ENCODE measurements at places on chromosomes 7 and 10. TPM values are rescaled to one million over a fixed set of nuclear protein-coding genes. Genes with fewer than 3 reads are reported as not detected.

GRCh38 chr10:5684971-5685763 lies 529 bp downstream of the TASOR2 start:
- peaks cover 21% of the 10 kb centered on the region for H3K4me1 ChIP-seq
- peak overlapping the region; percentile 94 for H3K4me3 ChIP-seq
- peaks cover 19% of the 10 kb centered on the region for H3K27me3 ChIP-seq
- DNase-seq: peak; percentile 68
- peaks cover 2% of the 10 kb centered on the region for H3K36me3 ChIP-seq
- peak overlapping the region; percentile 97 for H3K27ac ChIP-seq

DNA sequence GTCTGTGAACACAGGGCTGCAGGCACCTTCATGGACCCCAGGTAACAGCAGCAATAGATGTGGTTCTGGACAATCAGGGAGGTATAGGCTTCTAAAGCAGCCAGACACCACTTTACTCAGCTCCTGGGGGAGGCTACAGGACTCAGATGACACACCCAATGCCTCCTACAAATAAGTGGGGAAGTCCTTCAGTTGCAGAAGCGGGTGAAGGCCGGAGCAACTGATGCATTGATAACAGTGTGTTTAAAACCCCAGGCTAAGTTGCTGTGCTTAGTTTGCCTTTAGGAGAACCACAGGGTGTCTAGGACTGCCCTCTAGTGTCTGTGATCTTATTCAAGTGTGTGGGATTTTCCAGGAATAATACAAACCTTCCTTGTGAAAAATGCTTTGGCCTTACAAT lies 5.9 kb upstream of the ITGA8 start:
- peaks cover 1% of the 10 kb centered on the region for H3K36me3 ChIP-seq
- DNase-seq: no peak
- no peak overlapping the region for H3K4me3 ChIP-seq
- peaks cover 24% of the 10 kb centered on the region for H3K27me3 ChIP-seq
- H3K27ac ChIP-seq: no peak overlapping the region

Gene PLXNA4
- total RNA-seq: 4.5 TPM

GRCh38 chr7:41147606-41148485 lies 555.0 kb downstream of the INHBA start:
- H3K4me1 ChIP-seq: peaks cover 16% of the 10 kb centered on the region
- no peak overlapping the region for H3K4me3 ChIP-seq
- no peak for DNase-seq
- no peaks in the 10 kb centered on the region for H3K36me3 ChIP-seq

Gene LRRC17
- total RNA-seq: 42.0 TPM

GRCh38 chr7:100477871-100478267 lies 1.1 kb downstream of the TSC22D4 start:
- H3K27me3 ChIP-seq: no peaks in the 10 kb centered on the region
- peak overlapping the region; percentile 88 for H3K4me3 ChIP-seq
- H3K36me3 ChIP-seq: peaks cover 4% of the 10 kb centered on the region
- peaks cover 32% of the 10 kb centered on the region for H3K4me1 ChIP-seq
- no peak for DNase-seq

Gene ZSCAN21
- total RNA-seq: 17.0 TPM

- no peak overlapping the region for H3K4me3 ChIP-seq
- H3K36me3 ChIP-seq: no peaks in the 10 kb centered on the region
- DNase-seq: no peak
- H3K27me3 ChIP-seq: peaks cover 5% of the 10 kb centered on the region
- no peak overlapping the region for H3K27ac ChIP-seq
These were observed 603.9 kb downstream of the PTPRN2 start for GRCh38 chr7:157983502-157984422.

GRCh38 chr10:10786109-10787090 lies 231.3 kb upstream of the CELF2 start:
- H3K27ac ChIP-seq: peak overlapping the region; percentile 50
- H3K4me3 ChIP-seq: no peak overlapping the region
- no peak for DNase-seq
- H3K36me3 ChIP-seq: no peaks in the 10 kb centered on the region
- H3K4me1 ChIP-seq: peaks cover 6% of the 10 kb centered on the region

DNA sequence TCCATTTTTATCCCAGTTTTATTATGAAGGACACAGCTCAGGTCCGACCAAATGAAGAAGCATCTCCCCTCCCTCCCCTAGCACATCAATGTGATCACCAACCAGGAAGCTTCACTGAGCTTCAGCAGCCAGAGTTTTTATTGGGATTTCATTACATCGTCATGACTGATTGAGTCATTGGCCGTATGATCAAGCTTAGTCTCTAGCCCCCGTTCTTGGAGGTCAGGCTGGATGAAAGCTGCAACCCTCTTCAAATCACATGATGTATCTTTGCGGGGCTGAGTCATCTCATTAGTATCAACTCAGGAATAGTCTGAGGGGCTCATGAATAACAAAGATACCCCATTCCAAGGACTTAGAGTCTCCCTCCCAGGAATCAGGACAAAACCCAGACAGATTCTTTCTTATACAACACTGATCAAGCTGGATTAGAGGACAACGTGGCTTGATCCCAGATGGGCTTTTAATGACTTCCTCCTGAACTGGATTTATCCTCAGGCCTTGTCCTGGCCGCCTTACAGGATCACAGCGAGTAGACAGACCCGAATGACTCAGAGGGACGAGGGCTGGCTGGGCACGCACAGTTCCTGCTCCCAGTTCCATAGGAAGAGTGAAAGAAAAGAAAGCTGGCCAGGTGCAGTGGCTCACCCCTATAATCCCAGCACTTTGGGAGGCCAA lies 14.5 kb downstream of the LIMK1 start:
- peaks cover 15% of the 10 kb centered on the region for H3K4me1 ChIP-seq
- H3K36me3 ChIP-seq: peaks cover 30% of the 10 kb centered on the region
- no peak overlapping the region for H3K4me3 ChIP-seq
- no peaks in the 10 kb centered on the region for H3K27me3 ChIP-seq

Gene PLAC9
- 25.1 TPM for total RNA-seq

GRCh38 chr10:103695584-103696005 lies 159.8 kb downstream of the SH3PXD2A start:
- DNase-seq: no peak
- H3K27ac ChIP-seq: no peak overlapping the region
- peaks cover 18% of the 10 kb centered on the region for H3K27me3 ChIP-seq
- H3K4me3 ChIP-seq: no peak overlapping the region
- H3K36me3 ChIP-seq: no peaks in the 10 kb centered on the region

Gene EBLN1
- total RNA-seq: not detected

Gene CDHR3
- 3.2 TPM for total RNA-seq

Gene LIPJ
- total RNA-seq: 0.47 TPM

DNA sequence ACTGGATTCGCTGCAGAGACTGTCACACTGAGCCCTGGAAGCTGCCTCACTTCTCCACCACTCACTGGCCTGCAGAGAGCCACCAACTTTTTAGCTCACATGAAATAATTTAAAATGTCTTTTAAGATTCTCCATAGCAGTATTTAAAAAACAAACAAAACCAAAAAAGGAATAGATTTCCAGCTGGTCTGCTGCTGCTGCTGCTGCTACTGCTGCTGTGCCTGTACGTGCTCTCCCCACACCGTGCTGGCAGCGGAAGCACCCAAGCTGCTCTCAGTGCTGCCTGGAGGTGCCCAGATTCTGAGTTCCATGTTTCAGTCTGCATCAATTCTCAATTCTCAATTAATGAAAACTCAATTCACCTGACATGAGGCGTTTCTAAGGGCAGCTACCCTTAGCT lies 146.0 kb downstream of the USP6NL start:
- H3K36me3 ChIP-seq: peaks cover 17% of the 10 kb centered on the region
- no peak for DNase-seq
- no peaks in the 10 kb centered on the region for H3K4me1 ChIP-seq
- no peak overlapping the region for H3K27ac ChIP-seq

- no peaks in the 10 kb centered on the region for H3K36me3 ChIP-seq
- DNase-seq: no peak
- H3K4me3 ChIP-seq: no peak overlapping the region
- no peak overlapping the region for H3K27ac ChIP-seq
These were observed 44.5 kb downstream of the TAS2R16 start for GRCh38 chr7:122951006-122951405.

Data from mesothelial cell of epicardium (in vitro differentiated cells).